ENCODE measurements at places on chromosomes 5 and 9. TPM values are rescaled to one million over a fixed set of nuclear protein-coding genes. Genes with fewer than 3 reads are reported as not detected.

- no peaks in the 10 kb centered on the region for H3K27me3 ChIP-seq
- no peak for DNase-seq
- H3K4me3 ChIP-seq, result no peak overlapping the region
Measured at GRCh38 chr5:168337361-168337760, 45.9 kb downstream of the WWC1 start.

The CCDC192 gene
- not detected for total RNA-seq

The BNC2 gene
- total RNA-seq, result 34.7 TPM

DNA sequence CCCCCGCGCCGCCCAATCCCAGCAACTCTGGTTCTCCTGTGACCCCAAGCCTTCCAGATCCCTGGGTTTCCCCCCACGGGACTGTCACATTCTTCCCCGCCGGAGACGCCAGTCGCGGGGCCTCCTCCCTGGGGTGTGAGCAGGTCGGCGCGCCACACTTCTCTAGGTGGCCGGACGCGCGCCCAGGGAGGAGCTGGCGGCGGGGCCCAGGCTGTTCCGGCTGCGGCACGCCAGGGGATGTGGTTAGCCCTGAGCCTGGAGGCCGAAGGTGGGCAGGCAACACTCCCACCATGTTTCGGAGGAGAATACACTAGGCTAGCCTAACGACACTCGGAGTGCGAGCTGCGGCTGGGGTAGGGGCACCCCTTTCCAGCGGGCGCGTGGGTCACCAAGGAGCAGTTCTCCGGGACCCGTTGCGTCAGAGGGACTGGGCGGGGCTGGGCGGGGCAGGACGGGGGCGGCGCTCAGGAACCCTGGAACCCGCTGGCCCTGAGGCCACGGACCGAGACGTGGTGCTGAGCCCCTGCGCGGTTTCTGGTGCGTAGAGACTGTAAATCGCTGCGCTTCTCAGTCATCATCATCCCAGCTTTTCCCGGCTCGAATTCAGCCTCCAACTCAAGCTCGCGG, at the start of gene SLC27A6:
TSS of gene SLC27A6 (plus strand) at position 478 of the 627 bp plus-strand sequence. CDS start 650 bp downstream, outside the sequence.
- H3K36me3 ChIP-seq, result no peaks in the 10 kb centered on the region
- peak within 1 kb of the TSS; percentile 30 for H3K4me3 ChIP-seq
- H3K27ac ChIP-seq, result no peak within 1 kb of the TSS
- no peaks in the 10 kb centered on the region for H3K4me1 ChIP-seq
- H3K27me3 ChIP-seq, result no peaks in the 10 kb centered on the region

DNA sequence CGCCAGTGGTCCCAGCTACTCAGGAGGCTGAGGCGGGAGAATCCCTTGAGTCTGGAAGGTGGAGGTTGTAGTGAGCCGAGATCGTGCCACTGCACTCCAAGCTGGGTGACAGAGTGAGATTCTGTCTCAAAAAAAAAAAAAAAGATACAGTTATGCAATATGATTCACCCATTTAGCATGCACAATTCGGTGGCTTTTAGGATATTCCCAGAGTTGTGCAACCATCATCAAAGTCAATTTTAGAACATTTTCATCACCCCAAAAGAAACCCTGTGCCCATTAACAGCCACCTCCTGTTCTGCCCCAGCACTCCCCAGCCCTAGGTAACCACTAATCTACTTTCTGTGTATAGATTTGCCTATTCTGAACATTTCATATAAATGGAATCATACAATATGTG, 4.3 kb upstream of the DHFR start:
- H3K36me3 ChIP-seq, result peaks cover 3% of the 10 kb centered on the region
- no peak overlapping the region for H3K27ac ChIP-seq
- no peak overlapping the region for H3K4me3 ChIP-seq
- DNase-seq, result peak; percentile 39
- H3K27me3 ChIP-seq, result no peaks in the 10 kb centered on the region

DNA sequence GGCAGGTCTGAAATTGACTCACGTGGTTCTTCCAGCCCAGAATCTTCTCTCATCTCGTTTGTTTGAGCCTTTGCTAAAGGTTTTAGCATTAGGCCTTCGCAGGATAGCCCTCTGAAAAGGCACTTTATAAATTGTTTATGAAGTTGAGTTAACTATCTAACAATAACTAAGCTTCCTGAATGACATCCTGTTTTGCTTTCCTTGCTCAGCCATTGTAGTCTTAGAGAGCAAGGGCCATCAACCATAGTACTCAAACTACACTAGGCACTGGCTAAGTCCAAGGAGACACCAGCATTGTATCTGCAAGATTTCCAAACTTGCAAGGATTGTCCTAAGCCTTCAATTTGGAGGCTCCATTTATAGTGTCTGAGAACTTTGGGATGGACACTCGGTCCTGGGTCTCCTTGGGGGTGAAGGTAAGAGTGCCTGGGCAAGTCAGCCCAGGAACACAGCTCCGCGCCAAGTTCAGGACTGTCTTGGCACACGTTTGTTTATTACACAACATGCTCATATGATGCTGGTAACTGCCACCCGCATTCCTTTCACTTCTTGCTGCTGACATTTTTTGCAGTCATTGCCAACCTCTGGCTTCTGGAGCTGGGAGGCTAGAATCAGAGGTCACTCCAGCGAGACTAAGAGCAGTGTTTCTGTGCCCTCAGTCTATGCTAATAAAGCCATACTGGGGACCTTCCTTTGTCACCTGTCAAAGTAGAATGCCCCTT, 151.1 kb downstream of the ESM1 start:
- peak overlapping the region; percentile 34 for H3K27ac ChIP-seq
- H3K27me3 ChIP-seq, result no peaks in the 10 kb centered on the region
- peaks cover 26% of the 10 kb centered on the region for H3K4me1 ChIP-seq
- no peak for DNase-seq

The KIF4B gene
- total RNA-seq, result under 0.01 TPM

All from fibroblast of lung (primary cell).